ENCODE measurements at places on chromosomes 6 and 20.

GRCh38 chr6:7252390-7252789 lies 60.6 kb downstream of the SSR1 start:
- no peak for DNase-seq

- DNase-seq = no peak
Measured at GRCh38 chr6:129317931-129318820, 391.8 kb downstream of the ARHGAP18 start.

DNA sequence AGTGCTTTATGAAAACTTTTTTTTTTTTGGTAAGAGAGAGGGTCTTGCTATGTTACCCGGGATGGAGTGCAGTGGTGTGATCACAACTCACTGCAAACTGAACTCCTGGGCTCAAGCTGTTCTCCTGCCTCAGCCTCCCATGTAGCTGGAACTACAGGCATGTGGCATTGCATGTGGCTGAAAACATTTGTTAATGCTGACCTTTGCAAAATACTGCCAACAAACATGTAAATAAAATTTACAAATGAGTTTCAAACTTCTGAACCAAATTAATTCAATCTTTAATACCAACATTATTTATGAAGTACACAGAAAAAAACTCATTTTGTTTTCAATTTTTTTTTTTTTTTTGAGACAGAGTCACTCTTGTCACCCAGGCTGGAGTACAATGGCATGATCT lies 26.1 kb upstream of the ZBTB2 start:
- DNase-seq = no peak

- no peak for DNase-seq
Measured at GRCh38 chr20:370151-370600, 10.4 kb upstream of the TRIB3 start.

DNA sequence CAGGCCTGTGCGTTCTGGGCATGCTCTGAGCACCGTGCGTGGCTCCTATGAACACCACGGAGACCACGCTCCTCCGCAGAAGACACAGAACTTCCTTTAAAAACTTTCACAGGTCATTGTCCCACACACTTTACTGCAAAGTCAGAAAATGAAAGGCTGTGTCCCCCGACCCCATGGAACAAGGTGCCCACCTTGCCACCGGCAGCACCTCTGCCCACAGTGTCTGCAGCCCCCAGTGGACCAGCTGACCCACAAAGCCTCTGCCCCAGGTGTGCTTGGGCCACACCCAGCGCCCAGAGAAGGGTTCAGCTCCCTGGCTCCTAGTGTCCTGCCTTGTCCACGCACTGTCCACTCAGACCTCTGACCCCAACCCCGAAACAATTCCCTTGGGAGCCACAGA lies 8.7 kb downstream of the TAF4 start:
- no peak for DNase-seq
